Right atrium auricular region (tissue), 2 donors: ENCODE measurements at places on chromosomes 4 and X. TPM values are rescaled to one million over a fixed set of nuclear protein-coding genes. Genes with fewer than 3 reads are reported as not detected.

STK32B gene
- total RNA-seq = 0.31 TPM

PRRG3 gene
- 1.7 TPM for total RNA-seq

KCND1 gene
- total RNA-seq = 1.5 TPM

FAM236C gene
- total RNA-seq = not detected

METTL14 gene
- 21.7 TPM for total RNA-seq
